ENCODE measurements at places on chromosomes 1 and 21.
A peak's percentile ranks its signal among the peaks of the same experiment; 100 is the strongest.

GRCh38 chr1:183186841-183187240 lies 777 bp downstream of the LAMC2 start:
- no peak for DNase-seq

GRCh38 chr1:233166896-233167295 lies 128.6 kb downstream of the PCNX2 start:
- DNase-seq, result no peak

DNA sequence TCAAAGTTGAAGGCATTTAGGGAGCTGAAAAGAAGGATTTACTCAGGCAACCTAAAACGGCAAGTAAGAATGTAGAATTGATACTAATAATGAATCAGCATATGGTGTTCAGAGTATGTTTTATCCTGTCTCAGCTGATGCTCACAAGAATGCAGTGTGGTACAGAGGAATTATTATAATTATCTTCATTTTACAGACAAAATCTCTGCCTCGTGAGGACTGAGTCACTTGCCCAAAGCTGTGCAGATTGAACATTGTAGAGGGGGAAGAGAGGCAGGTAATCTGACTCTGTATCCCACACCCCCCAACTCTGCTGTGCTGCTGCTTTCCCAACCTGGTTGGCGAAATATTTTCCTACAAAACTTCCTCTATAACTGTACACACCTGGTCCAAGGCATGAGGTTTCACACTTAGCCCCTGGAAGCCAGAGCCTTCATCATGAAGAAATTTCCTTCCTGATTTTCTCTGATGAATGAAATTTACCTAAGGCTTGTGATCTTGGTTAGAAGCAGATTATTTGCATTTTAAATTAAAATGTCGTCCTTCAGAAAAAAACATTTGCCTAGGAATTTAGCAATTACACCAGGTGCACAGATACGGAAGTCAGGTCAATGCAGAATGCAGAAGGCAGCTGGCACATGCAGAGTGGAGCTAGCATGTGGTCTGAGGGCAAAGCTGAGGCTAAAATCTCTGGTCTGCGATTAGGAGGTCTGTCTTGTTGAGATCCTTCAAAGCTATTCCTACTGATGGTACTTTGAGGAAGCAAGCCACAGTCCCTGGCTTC lies 52.8 kb downstream of the DPT start:
- no peak for DNase-seq

- DNase-seq, result no peak
Measured at GRCh38 chr1:112849425-112850033, 106.5 kb downstream of the SLC16A1 start.

GRCh38 chr1:85047472-85048295 lies 616 bp downstream of the MCOLN3 start:
- no peak for DNase-seq

- no peak for DNase-seq
Measured at GRCh38 chr1:205470131-205470530, 14.3 kb upstream of the BLACAT1 start.

DNA sequence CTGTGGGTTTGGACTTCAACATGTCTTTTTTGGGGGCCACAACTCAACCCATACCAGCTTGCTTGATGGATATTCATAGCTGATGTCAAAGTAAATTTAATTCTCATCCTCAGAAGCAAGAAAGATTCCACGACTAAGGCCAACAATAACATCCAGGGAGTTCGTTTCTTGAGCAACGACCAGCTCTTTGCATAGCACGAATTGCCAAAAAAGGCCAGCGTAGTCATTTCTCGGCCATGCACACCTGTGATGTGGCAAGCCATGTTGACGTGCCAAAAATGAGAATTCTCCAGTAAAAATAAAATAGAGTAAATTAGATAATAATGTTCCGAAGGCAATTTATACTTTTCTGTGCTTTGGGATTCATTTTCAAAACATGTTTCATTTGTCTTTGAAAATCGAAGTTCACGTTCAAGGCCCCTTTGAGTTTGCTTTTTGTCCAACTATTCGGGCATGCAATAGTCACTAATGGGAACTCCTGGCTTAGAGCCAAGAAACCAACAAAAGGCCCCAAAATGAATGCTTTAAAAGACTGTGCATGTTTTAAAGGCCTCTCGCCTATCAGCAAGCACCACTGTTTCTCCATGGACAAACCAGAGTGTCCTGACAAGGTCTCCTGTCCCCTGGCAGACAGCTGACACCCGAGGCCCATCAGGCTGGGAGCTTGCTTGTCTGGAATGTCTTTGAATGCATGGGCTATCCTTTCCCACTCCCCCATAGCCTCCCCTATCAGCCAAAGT lies 14.4 kb upstream of the IGSF5 start:
- DNase-seq, result no peak

GRCh38 chr1:30366911-30367310 lies 356.5 kb downstream of the MATN1 start:
- DNase-seq, result no peak

GRCh38 chr1:156114101-156114918 lies at the start of gene LMNA:
Gene LMNA, plus strand, starts transcription at chr1:156114711. Its CDS starts 208 bp downstream, at chr1:156114919.
- DNase-seq, result peak; percentile 95

All from hematopoietic multipotent progenitor cell treated with erythropoietin and hydrocortisone succinate and interleukin-3 and kit ligand, for 8 days (in vitro differentiated cells).